ENCODE measurements at places on chromosomes 12 and 14. TPM values are rescaled to one million over a fixed set of nuclear protein-coding genes. Genes with fewer than 3 reads are reported as not detected.

- H3K27ac ChIP-seq = peak overlapping the region; percentile 63
- H3K4me3 ChIP-seq = no peak overlapping the region
- peaks cover 75% of the 10 kb centered on the region for H3K4me1 ChIP-seq
- no peaks in the 10 kb centered on the region for H3K27me3 ChIP-seq
- peaks cover 8% of the 10 kb centered on the region for H3K36me3 ChIP-seq
- peak; percentile 67 for DNase-seq
Observed at GRCh38 chr12:47776471-47777143, 3.6 kb downstream of the SLC48A1 start.

GRCh38 chr12:101051151-101051550 is 158.9 kb downstream of the SLC5A8 start:
- H3K36me3 ChIP-seq = no peaks in the 10 kb centered on the region
- H3K4me1 ChIP-seq = no peaks in the 10 kb centered on the region
- H3K4me3 ChIP-seq = no peak overlapping the region
- DNase-seq = no peak
- H3K27me3 ChIP-seq = no peaks in the 10 kb centered on the region

DNA sequence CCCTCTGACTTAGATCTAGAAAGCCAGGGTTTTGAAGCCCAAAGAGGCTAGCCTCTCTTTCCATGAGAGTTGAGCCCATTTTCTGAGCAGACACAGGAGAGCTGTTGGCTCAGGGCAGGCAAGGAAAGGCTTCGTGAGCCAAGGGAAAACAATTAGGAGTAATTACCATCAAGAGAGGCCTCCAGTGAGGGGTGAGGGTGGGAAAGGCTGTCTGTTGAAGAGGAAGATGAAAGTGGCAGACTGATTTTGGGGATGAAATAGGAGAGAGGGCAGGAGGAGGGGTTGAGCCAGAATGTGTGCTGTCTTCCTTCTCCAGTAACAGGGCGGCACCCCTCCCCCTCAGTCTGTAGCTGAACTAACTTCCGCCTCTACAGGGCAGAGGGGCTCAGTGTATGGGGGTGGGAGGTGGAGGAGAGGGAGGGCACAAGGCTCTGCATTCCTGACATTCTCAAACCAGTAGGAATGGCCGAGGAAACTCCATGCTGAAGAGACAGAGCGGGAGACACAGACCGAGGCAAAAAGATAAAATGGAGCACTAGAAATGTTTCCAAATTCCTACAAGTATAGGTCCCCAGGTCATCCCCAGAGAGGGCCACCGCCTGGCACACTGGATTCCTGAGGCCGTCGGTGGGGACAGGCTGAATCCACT is 33.1 kb upstream of the COL2A1 start:
- no peak overlapping the region for H3K4me3 ChIP-seq
- DNase-seq = no peak
- no peaks in the 10 kb centered on the region for H3K36me3 ChIP-seq

GRCh38 chr12:75850721-75851462 is 180.7 kb downstream of the PHLDA1 start:
- no peak for DNase-seq
- H3K4me1 ChIP-seq = no peaks in the 10 kb centered on the region
- H3K27ac ChIP-seq = no peak overlapping the region
- no peaks in the 10 kb centered on the region for H3K27me3 ChIP-seq
- H3K36me3 ChIP-seq = no peaks in the 10 kb centered on the region
- H3K4me3 ChIP-seq = no peak overlapping the region

GRCh38 chr14:51576117-51576430 is 75.6 kb upstream of the FRMD6 start:
- no peaks in the 10 kb centered on the region for H3K27me3 ChIP-seq
- H3K36me3 ChIP-seq = no peaks in the 10 kb centered on the region
- DNase-seq = no peak
- no peaks in the 10 kb centered on the region for H3K4me1 ChIP-seq

- no peaks in the 10 kb centered on the region for H3K36me3 ChIP-seq
- no peak overlapping the region for H3K4me3 ChIP-seq
- no peak overlapping the region for H3K27ac ChIP-seq
- H3K4me1 ChIP-seq = peaks cover 29% of the 10 kb centered on the region
- peak; percentile 45 for DNase-seq
Observed at GRCh38 chr12:6276956-6277620, 33.4 kb upstream of the PLEKHG6 start.

DNA sequence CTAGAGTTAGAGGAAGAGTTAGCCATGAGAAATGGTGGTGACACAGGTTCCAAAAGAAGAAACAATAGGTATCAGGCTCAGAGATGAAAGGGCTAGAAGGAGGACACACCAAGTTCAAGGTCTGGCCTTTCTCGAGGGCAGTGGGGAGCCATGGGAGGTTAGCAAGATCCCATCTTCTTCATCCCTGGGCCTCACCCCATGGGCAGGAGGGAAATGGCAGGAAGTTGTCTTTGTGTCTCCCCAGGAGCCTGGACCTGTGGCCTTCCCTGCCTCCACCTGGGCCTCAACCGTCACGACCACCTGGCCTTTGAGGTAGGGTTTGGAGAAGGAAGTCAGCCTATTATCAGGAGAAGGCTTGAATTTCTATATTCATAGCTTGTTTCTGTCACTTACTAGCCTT is 5.8 kb upstream of the AQP2 start:
- H3K4me3 ChIP-seq = no peak overlapping the region
- no peak overlapping the region for H3K27ac ChIP-seq
- H3K4me1 ChIP-seq = peaks cover 8% of the 10 kb centered on the region

DNA sequence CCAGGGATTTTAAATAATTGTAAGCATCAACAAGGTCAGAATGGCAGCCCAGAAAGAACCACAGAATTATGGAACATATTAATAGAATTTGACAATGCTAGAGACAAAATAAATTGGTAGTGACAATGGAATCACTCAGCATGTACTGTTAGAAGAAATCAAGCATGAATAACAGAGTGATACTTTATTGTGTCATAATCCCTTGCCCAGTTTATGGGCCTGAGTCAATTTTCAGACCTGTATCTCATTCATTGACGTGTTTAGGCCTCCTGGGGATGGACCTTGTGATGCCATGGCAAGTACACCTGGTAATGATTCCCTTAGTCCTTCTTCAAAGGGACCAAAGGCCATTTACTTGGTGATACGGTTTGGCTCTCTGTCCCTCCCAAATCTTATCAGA is 12.8 kb upstream of the CCDC91 start:
- H3K27me3 ChIP-seq = no peaks in the 10 kb centered on the region
- no peak for DNase-seq

DNA sequence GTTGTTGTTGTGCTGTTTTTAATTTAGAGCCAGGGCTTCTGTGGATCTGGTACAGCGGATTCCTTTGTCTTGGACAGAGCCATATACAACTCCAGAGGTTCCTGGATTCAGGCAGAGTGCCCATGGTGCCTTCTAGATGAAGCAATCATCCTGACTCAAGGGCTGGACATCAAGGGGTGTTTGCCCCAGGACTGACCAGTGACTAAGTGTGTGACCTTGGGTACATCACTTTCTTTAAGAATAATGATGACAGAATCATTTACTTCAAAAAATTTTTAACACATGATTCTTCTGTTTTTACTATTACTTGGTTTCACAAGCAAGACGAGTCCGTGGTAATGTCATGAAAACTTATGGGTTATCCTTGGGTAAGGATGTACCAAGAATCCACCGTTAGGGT is 397.3 kb downstream of the ZFP36L1 start:
- H3K4me3 ChIP-seq = no peak overlapping the region
- peaks cover 66% of the 10 kb centered on the region for H3K4me1 ChIP-seq
- peak; percentile 84 for DNase-seq
- no peaks in the 10 kb centered on the region for H3K27me3 ChIP-seq

GRCh38 chr12:110666892-110667291 is 22.0 kb downstream of the HVCN1 start:
- no peak overlapping the region for H3K4me3 ChIP-seq
- H3K27me3 ChIP-seq = no peaks in the 10 kb centered on the region
- H3K36me3 ChIP-seq = no peaks in the 10 kb centered on the region
- H3K27ac ChIP-seq = no peak overlapping the region

DNA sequence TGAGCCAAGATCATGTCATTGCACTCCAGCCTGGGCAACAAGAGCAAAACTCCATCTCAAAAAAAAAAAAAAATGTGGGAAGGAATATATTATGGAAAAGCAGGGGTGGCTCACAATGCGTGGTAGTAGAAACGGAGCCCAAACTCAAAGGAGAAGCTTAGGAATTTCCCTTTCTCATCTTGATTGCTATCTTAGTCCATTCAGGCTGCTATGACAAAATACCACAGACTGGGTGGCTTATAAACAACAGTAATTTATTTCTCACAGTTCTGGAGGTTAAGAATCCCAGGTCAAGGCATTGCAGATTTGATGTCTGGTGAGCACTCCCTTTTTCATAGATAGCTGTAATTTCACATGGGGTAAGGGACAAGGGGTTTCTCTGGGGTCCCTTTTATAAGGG is 153.8 kb upstream of the KRR1 start:
- DNase-seq = no peak
- H3K27me3 ChIP-seq = no peaks in the 10 kb centered on the region
- no peaks in the 10 kb centered on the region for H3K4me1 ChIP-seq
- H3K27ac ChIP-seq = no peak overlapping the region
- no peak overlapping the region for H3K4me3 ChIP-seq

- H3K4me1 ChIP-seq = peaks cover 8% of the 10 kb centered on the region
- H3K4me3 ChIP-seq = no peak overlapping the region
- no peak overlapping the region for H3K27ac ChIP-seq
- H3K27me3 ChIP-seq = peaks cover 22% of the 10 kb centered on the region
Observed at GRCh38 chr14:103925316-103925715, 2.9 kb upstream of the TDRD9 start.

DNA sequence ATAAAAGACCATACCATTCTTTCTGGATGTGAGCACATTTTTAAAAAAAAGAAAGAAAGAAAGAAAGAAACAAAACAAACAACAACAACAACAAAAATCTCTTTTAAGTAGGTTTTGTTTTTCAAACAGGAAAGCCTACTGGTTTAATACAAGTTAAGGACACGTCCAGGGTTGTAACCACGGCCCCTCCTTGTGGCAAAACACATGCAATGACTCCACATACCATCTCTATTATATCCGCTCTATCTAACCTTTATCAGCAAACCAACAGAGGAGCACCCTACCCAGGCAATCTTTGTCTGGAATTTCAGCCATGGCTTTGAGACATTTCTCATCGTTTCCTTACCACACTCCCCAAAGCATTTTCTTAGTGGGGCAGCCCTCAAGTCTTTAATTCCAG is 360.5 kb upstream of the TMPO start:
- no peak overlapping the region for H3K27ac ChIP-seq
- no peaks in the 10 kb centered on the region for H3K27me3 ChIP-seq

GRCh38 chr12:43148691-43149090 is 403.3 kb downstream of the ADAMTS20 start:
- H3K4me3 ChIP-seq = no peak overlapping the region
- no peaks in the 10 kb centered on the region for H3K27me3 ChIP-seq
- no peak overlapping the region for H3K27ac ChIP-seq
- no peaks in the 10 kb centered on the region for H3K36me3 ChIP-seq
- no peaks in the 10 kb centered on the region for H3K4me1 ChIP-seq

GRCh38 chr12:5776091-5776490 is 169.0 kb downstream of the ANO2 start:
- H3K36me3 ChIP-seq = no peaks in the 10 kb centered on the region
- H3K27ac ChIP-seq = no peak overlapping the region
- no peak for DNase-seq
- H3K27me3 ChIP-seq = no peaks in the 10 kb centered on the region
- no peaks in the 10 kb centered on the region for H3K4me1 ChIP-seq
- H3K4me3 ChIP-seq = no peak overlapping the region

- no peaks in the 10 kb centered on the region for H3K27me3 ChIP-seq
- no peaks in the 10 kb centered on the region for H3K36me3 ChIP-seq
- no peak for DNase-seq
- no peak overlapping the region for H3K27ac ChIP-seq
Observed at GRCh38 chr12:68207276-68207675, 18.3 kb downstream of the IL26 start.

- no peaks in the 10 kb centered on the region for H3K27me3 ChIP-seq
- no peaks in the 10 kb centered on the region for H3K36me3 ChIP-seq
- H3K4me3 ChIP-seq = no peak overlapping the region
- H3K27ac ChIP-seq = no peak overlapping the region
- no peaks in the 10 kb centered on the region for H3K4me1 ChIP-seq
Observed at GRCh38 chr14:59161561-59162175, 26.8 kb upstream of the DAAM1 start.

DNA sequence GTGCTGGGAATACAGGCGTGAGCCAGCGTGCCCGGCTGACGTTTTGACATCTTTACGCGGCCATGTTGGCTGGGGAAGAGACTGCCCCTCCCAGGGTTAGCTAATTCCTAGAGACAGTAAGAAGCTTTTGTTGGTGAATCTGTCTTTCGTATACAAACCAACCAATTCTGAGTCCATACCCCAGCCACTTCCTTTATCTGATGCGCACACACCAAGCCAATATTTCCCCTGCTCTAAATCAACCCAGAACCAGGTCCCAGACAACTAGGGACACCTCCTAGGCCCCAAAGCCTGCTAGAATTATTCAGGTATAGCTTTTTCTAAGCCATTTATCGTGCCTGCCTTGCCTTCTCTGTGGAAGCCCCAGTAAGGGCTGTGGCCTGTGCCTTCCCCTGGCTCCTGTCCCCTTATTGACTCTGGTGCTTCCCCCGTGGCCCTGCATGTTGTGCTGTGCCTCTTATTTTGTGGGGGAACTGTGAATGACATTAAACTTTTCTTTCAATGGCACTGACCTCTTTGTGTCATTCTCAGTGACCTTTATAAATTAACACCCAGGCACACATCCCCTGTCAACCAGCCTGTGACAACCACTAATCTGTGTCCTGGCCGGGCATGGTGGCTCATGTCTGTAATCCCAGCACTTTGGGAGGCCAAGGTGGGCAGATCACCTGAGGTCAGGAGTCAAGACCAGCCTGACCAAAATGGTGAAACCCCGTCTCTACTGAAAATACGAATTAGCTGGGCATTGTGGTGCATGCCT is 10.7 kb upstream of the EVL start:
- no peak overlapping the region for H3K4me3 ChIP-seq
- DNase-seq = no peak
- peaks cover 6% of the 10 kb centered on the region for H3K4me1 ChIP-seq
- H3K27me3 ChIP-seq = no peaks in the 10 kb centered on the region

DNA sequence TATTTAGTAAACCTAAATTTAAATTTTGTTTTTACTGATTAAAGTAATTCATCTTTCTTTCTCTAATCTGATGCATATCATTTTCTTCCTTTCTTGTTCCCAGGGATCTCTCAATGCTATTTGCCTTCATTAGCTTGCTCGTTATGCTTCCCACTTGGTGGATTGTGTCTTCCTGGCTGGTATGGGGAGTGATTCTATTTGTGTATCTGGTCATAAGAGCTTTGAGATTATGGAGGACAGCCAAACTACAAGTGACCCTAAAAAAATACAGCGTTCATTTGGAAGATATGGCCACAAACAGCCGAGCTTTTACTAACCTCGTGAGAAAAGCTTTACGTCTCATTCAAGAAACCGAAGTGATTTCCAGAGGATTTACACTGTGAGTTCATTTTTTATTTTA is 48.6 kb downstream of the VEZT start:
- peaks cover 6% of the 10 kb centered on the region for H3K4me1 ChIP-seq
- no peak overlapping the region for H3K4me3 ChIP-seq
- H3K27me3 ChIP-seq = no peaks in the 10 kb centered on the region
- peaks cover 7% of the 10 kb centered on the region for H3K36me3 ChIP-seq

The DHRS1 gene
- 13.9 TPM for total RNA-seq

The AQP6 gene
- total RNA-seq = 0.83 TPM

The AP1G2 gene
- 16.4 TPM for total RNA-seq

The GALNT16 gene
- total RNA-seq = 6.3 TPM

The TXNRD1 gene
- total RNA-seq = 148 TPM

The KLHL33 gene
- 1.4 TPM for total RNA-seq

The SNAPC1 gene
- total RNA-seq = 6.4 TPM

The CDK17 gene
- total RNA-seq = 99.2 TPM

The TMEM119 gene
- total RNA-seq = 6.3 TPM

The BHLHE41 gene
- 3.9 TPM for total RNA-seq

The CFAP54 gene
- total RNA-seq = 3.1 TPM

The SMOC1 gene
- 1.3 TPM for total RNA-seq

Measured in sigmoid colon (tissue), 7 donors.